ENCODE measurements at places on chromosomes 3 and 15.

DNA sequence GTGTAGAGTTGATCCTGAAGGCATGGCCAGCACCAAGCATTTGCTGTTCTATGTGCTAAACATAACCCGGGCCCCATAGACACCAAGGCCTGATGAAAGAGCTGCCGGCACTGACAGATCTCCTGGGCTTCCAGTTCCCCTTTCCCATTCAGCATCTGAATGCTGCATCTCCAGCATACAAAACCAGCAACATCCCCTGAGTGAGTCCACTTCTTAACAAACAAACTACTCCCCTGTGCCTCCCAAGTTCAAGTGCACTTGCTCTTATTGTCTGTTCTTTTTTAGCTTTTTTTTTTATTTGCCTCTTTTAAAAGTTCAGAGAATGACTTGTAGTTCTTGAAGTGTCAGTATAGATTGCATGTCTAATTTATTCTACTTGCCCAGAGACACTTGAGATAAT, 156.0 kb downstream of the EDEM1 start:
- DNase-seq, result no peak

GRCh38 chr3:120059081-120059864, 35.0 kb downstream of the GSK3B start:
- DNase-seq, result no peak

DNA sequence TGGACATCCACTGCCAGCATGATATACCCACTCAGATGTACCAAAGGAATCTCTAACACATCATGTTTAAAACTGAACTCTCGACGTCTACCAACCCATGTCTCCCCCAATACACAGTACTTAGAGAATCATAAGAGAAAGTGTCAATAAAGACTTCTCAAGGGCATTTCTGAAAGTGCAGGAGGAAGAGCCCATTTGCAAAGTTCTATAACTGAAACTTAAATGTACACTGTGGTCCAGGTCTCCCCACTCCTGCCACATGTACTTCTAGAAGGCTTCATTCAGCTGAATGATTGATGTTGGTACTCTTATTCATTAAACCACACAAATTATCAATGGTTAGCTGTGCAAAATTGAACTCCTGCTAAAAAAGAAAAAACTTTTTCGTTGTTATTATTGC, 31.8 kb downstream of the HERC1 start:
- no peak for DNase-seq

DNA sequence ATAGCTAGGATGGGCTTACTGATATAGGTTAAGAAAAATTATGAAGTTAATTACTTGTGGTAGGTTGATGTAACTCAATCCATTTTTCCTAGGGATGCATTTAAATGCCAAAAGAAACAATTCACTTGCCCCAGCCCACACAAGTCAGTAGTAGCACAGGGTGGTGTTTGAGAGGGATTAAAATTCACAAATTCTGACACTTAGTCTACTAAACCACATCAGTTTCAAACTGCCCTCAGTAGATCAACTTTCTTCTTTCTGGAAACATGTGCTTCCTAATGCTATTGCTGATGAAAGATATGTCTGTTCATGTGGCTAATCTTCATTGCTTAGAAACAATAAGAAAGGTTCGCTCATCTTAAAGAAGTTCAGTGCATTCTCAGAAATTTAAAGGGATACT, 160.6 kb downstream of the EPHA3 start:
- no peak for DNase-seq

GRCh38 chr15:87245592-87245991, 1010.9 kb downstream of the NTRK3 start:
- no peak for DNase-seq

GRCh38 chr3:110567029-110567428, 504.6 kb upstream of the NECTIN3 start:
- no peak for DNase-seq

DNA sequence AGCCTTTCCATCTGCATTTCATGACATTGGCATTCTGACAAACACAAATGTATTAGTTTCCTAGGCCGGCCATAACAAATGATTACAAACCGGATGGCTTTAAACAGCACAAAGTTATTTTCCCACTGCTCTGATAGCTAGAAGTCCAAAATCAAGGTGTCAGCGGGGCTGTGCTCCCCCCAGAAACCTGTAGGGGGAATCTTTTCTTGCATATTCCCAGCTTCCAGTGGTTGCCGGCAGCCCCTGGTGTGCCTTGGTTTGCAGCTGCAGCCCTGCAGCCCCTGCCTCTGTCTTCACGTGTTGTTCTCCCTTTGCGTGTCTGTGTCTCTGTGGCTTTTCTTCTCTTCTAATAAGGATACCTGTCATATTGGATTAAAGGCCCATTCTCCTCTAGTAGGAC, 79.0 kb upstream of the CDV3 start:
- peak; percentile 19 for DNase-seq

- peak; percentile 96 for DNase-seq
Observed at GRCh38 chr3:72482589-72483321, 365.5 kb downstream of the SHQ1 start.

DNA sequence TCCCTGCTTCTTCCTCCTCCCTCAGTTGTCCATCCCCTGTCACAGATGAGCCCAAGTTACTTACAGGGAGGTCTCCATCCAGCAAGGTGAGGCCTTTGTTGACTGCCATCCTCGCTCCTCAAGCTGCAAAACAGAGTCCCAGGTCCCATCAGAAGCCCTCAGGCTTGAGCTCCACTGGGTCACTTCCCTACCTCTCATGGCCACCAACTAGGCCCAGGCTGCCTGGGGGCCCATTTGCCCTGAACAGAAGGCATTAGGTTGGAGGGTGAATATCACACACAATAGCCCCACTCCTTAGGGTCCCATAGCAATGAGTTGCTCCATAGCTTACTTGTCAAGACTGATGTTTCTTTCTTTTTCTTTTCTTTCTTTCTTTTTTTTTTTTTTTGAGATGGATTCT, 1.8 kb downstream of the PLIN1 start:
- no peak for DNase-seq
